ENCODE measurements at places on chromosomes 4 and X.

- DNase-seq: no peak
Measured at GRCh38 chrX:77925764-77926163, 15.3 kb downstream of the ATP7A start.

GRCh38 chr4:20901851-20902250 lies 201.6 kb downstream of the PACRGL start:
- DNase-seq: no peak

DNA sequence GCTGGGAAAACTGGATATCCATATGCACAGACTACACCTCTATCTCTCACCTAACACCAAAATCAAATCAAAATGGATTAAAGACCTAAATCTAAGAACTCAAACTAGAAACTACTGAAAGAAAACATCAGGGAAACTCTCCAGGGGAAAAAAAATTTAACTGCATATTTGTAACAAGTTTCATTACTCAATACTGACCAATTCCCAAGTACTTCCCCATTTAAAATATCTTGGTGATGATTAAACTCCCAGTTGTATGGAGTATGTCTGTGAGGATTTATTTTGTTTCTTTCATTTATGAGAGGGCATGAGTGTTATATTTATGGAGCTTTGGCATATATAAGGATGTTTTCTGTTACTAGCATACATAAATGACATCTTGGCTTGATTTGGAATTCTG lies 112.3 kb upstream of the IL15 start:
- DNase-seq: no peak

DNA sequence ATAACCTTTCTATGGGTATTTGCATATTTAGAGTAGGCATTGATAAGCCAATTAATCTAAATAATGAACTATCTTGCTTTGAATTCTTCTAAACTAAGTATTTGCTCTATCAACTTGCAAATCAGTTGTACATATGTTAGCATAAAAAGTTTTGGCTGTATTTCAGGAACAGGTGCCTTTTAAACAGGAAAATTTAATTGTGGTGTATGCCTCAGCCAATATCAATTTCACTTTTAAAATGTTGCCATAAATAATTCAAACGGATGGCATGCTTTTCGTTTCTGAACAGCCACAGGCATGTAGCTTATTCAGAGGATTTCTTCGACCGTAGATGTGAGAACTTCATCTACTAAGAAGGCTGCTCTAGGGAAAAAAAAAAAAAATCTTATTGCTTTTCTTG lies 99.9 kb downstream of the DCLK2 start:
- no peak for DNase-seq

DNA sequence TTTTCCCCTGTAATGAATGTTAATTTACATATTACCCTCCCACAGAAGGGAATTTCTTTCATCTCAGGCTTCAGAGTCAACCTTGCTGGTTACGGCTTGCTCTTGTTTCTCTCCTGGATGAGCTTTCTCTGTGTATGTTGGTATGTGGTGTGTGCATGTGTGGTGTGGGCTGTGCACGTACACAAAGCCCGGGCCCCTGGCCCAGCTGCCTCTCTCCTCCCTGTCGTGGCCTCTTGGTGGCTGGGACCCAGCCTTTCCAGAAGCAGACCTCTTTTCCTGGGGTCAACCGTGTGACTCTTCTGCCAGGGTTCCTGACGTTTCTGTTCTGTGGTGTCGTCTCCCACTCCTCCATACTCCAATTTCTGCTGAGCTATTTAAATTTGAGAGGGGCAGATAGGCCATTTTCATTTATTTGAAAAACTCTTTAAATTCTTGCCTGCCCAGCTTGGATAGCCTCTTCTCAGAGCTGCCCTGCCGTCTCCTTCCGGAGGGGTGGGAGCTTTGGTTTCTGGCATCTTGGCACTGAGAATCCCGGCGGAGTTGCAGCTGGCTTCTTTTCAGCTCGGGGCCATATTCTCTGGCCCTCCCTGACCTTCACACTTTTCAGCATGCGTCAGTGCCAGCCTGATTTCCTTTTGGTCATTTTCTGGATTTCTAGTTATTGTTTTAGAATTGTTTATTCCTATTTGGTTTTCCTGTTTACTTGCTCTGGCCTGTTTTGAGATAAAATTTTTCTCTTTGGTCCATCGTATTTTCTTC lies 25.1 kb downstream of the FHDC1 start:
- no peak for DNase-seq

GRCh38 chrX:136627409-136627808 lies 20.5 kb upstream of the CD40LG start:
- DNase-seq: no peak

DNA sequence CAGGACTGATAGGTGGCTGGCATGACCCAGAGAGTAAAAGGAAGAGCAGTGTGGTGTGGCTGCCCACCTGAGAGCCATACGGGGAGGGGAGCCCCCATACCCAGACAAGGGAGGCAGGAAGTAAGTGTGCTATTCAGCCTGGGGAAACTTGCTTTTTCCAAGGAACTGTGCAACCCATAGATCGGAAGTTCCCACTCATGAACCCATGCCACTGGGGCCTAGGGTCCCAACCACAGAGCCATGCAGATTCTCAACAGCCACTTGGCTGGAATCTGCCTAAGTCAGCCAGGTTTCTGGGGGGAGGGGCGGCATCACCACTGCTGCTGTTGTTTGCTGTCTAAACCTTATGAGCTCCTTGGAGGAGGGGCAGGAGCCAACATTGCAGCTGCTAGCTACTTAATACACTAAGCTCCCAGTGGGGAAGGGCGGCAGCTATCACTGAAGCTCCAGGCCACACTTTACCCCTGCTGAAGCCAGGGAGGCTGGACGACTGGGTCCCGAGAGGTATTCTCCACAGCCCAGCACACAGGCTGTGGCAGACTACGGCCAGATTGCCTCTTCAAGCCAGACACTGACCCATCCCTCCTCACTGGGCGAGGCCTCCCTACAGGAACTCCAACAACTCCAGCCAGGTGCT lies 410.4 kb downstream of the INPP4B start:
- no peak for DNase-seq

- no peak for DNase-seq
Measured at GRCh38 chrX:148416142-148416541, 84.3 kb upstream of the AFF2 start.

DNA sequence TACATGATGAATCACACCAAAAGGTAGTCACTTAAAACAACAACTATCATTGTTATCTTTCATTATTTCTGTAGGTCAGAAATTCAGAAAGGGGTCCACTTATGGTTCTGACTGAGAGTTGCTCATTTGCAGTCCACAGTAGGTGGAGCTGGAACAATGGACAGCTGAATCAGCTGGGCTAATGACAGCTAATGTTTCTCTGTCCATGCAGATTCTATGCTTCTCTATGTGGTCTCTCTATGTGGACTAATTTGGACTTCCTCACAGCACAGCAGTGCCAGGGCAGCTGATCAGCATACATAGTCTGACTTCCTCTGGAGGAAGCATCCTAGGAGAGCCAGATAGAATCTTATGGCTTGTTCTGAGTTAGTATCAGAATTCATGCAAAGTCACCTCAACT lies 131.7 kb upstream of the INTU start:
- no peak for DNase-seq

DNA sequence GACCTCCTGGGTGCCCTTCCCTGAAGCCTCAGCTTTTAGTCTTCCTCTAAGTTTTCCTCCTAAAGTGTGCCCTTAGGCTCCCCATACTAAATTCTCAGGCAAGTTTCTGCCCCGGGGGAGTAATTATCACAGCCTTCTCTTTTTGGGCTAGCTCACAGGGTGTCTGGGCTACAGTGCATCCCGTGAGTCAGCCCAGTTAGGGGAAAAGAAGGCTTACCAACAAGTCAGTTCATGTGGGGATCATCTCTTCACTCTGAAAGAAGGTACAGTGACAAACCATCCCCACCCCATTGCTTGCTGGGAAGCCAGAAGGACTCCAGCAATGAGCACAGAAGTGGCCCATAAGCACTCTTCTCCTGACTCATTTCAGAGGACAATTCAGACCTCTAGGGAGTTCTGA lies 134.7 kb upstream of the FAM9C start:
- no peak for DNase-seq

GRCh38 chrX:9324676-9325075 lies 140.2 kb upstream of the TBL1X start:
- no peak for DNase-seq

DNA sequence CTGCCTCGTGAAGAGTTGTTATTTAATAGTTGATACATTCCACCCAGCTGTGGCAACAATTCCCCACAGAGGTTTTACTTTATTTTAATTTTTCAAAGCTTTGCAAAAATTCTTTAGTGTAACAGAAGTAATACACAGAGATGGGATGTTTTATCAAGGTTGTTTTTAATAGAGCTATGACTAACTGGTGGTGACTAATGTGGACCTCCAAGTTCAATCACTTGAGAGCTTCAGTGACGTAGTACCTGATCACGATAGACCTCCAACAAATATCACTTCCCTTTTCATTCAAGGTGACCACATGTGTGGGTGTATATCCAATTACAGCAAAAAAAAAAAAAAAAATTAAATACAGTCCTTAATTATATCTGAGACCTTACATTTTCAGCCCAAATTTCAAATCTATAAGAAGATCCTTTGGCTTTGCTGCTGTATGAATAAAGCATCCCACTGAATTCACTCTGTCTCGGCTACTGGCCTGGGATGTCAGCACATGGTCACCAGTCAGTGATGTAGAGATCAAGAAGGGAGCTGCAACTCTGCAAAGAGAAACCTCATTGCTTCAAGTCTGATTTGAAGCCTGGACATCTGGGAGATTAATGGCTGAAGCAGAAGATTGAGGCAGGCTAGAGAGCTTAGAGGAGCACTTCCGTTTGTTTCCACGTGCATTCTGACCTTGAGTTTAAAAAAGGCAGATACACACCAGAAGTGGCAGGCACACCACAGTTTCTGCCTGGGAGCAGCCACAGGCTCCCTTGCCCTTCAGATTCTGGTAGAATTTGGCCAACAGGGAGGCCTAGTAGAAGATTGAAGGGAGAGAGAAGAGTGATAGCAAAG lies 345.9 kb upstream of the NOCT start:
- no peak for DNase-seq

GRCh38 chr4:13966231-13967195 lies 339.0 kb upstream of the BOD1L1 start:
- no peak for DNase-seq

DNA sequence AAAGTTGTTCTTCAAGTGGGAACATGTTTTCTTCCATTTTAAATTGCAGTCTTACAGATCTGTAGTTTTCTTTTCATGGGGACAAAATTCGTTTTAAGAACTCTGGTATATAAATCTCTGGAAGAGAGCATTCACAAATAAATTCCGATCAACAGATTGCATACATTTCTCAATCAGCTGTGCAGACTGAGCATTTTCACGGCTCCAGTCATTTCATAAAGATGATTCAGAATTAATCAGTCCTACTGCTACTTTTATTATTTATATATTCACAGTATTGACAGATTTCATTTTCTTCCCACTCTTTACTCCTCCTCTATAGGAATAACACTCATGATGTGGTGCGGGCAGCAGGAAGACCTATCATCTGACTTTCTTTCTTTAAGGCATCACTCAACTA lies 534.9 kb upstream of the FTHL17 start:
- DNase-seq: no peak

GRCh38 chr4:4890574-4891255 lies 31.2 kb downstream of the MSX1 start:
- DNase-seq: no peak

DNA sequence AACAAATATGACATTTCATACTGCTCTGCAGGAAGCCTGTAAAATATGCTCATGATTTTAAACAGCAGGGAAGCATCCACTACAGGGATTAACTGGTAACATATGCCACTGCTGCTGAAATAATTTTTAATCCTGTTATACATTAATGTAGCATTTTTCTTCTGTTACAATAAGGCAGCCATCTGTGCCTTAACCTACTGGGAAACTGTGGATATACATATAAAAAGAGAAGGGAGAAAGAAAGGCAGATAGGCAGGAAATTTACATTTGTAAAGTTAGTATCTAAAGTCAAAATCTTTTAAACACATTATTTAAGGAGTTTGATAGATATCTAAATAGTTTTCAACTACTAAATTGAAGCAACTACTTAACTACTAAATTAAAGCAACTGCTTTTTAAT lies 514.6 kb upstream of the KLHL4 start:
- no peak for DNase-seq

DNA sequence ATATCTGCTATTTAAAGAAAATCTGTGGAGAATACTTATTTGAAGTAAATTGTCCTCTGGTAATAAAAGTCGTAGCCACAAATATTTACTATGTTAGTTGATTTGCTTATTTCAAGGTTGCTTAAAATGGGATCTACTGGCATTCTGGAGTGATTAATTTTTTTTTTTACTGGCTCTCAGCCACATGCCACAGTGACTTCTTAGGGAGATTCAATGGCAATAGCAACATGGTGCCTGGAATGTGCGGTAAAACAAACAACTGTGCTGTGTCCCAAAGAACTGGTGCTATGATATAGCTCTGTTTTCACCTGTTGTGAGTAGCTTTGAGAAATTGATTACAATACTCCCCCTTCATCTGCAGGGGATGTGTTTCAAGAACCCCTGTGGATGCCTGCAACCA lies 324.3 kb downstream of the GPAT3 start:
- no peak for DNase-seq

GRCh38 chrX:115576676-115577075 lies 15.7 kb downstream of the PLS3 start:
- DNase-seq: no peak

DNA sequence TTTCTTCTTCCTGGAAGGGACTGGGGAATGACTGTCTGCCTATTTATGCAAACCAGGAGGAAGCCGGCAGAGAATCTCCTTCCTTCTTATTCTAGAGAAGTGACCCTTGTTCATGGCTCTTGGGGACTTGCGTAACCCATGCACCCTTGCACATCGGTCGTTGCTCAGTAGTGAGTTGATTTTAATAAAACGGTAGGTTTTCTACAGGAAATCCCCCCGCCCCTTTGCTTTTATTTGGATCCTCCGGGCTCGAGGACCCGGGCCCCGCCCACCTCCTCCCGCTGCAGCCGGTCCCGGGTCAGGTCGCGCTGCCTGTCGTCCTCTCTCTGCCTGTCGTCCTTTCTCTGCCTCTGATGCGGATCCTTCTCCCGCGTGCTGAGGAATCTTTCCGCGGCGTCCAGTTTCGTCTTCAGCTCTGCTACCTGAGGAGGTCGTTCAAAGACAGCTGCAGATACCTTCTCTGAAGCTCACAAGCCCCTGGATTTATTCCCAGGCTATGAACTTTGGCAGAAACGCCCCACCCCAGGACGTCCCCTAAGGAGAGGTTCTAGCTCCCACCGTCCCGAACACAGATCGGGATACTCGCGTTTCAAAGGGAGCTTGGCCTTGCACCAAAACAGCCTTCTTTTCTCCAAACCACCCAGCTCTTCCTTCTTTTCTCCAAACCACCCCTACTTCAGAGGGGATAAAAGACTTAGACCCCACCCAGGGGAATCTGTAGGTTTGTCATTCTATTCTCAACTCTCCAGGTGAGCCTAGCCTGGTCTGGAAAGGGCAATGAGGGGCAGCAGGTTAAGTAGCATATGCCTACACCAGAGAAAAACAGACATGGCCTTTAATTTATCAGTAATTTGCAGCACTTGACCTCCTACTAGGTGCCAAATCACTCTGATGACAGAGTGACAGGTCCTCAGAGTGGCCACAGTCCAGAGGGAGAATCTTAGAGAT lies 7.0 kb downstream of the TNIP3 start:
- peak; percentile 17 for DNase-seq

DNA sequence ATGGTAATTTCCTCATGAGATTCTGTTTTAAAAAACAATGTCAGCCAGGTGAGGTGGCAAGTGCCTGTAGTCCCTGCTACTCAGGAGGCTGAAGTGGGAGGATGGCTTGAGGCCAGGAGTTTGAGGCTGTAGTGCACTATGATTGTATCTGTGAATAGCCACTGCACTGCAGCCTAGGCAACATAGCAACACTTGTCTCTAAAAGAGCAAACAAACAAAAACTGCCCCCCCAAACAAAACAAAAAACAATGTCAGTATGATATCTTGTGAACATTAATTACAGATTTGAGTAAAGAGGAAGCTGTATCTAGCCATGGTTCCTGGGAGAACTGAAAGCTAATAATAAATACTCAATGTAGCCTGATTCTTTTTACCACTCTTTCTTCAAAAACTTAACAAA lies 6.8 kb upstream of the MSL3 start:
- no peak for DNase-seq
